SK-N-DZ (cell line): ENCODE measurements at places on chromosomes 11 and 22.

DNA sequence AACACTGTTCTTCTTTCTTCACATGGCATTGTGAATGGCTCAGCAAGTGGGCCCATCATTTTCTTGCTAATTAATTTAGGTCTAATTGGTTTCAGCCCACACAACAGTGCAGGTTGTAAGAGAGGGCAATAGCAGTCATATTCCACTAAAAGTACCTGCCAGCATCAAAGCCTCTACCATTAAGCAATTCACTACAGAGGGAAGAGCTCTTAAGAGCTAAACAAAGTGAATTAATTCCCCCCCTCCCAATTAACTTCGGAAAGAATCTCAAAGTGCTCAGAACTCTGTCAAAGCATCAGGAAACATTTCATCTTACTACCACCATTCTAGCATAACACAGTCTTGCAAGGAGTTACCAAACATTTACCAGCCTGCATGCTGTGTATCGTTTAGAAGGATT, 133.9 kb upstream of the UBASH3B start:
- peak; percentile 47 for DNase-seq

- DNase-seq = no peak
Measured at GRCh38 chr11:19352072-19352770, 111.5 kb upstream of the E2F8 start.

- DNase-seq = no peak
Measured at GRCh38 chr11:14150878-14151277, 188.4 kb downstream of the SPON1 start.

DNA sequence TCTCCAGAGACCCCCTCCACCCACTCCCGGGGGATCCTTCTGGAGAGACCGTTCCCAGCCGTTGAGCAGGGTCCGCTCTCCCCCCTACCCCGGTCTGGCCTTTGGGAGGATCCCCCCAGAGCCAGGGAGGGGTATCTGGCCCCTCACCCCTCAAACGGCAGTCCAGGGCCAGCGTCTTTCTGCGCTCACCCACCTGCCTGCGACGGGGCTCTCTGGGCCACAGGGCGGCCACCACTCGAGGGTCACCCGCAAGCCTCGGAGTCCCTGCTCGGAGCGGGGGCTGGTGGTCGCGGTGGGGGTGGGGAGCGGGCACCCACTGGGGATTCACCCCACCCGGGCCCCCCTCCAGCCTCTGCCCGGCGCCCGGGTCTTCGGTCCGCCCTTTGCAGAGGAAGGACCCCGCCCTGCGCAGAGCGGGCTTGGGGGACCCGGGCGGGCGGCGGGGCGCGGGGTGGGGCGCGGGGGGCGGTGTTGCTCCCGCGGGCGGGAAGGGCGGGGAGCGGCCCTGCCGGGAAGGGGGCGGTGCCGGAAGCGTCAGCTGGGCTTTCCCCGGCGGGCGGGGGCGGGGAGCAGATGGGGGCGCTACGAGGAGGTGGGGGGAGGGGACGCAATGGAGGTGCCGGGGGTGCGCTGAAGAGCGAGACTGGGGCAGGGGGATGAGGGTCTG, 16.6 kb downstream of the CRELD2 start:
- DNase-seq = no peak

DNA sequence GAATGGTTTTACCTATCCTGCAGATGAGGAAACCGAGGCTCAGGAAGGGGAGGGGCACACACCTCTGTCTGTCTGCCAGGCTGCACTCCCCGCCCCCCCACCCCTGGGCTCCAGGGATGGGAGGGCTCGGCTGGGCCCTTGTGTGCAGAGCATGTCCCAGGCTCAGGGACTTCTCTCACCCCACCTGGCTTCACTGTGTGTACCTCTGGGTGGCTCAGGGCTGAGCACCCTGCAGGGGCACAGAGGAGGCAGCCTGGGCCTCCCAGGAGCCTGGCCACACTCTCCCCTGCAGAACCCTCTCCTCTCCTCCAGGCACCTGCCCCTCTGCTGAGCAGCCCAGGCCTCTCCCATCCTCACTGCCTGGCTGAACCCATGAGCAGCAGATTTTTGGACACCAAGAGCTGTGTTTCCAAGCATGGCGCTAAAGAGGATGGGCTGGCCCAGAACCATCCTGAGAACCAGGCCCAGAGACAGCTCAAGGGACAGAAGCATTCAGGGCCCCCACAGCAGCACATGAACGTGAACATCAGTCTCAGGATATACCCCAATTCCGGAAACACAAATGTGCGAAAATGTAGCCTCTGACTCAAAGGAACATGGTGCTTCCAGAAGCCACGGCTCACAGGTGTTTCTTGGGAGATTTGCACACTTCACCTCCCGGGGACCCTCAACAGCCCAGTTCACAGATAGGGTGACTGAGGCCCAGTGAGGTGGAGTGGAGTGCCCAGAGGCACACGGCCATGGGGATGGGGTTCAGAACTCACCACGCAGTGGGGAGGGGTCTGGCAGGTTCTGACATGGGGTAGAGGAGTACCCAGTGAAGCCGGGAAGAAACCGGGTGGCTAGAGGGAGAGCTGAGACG, 10.5 kb downstream of the EMID1 start:
- no peak for DNase-seq

GRCh38 chr22:48953103-48953720, 874.5 kb downstream of the BRD1 start:
- DNase-seq = no peak

DNA sequence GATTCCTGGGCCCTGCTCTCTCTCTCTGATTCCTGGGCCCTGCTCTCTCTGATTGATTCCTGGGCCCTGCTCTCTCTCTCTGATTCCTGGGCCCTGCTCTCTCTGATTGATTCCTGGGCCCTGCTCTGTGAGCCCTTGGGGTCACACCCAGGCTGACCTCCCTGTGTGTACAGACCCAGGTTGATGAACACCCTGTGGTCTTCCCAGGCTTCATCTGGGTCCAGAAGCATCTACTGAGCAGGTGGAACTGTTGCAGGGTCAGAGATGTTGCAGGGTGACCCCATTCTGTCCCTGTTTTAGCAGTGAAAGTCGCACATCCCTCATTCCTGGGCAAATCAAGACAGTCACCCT, 16.3 kb upstream of the GDPD5 start:
- no peak for DNase-seq

DNA sequence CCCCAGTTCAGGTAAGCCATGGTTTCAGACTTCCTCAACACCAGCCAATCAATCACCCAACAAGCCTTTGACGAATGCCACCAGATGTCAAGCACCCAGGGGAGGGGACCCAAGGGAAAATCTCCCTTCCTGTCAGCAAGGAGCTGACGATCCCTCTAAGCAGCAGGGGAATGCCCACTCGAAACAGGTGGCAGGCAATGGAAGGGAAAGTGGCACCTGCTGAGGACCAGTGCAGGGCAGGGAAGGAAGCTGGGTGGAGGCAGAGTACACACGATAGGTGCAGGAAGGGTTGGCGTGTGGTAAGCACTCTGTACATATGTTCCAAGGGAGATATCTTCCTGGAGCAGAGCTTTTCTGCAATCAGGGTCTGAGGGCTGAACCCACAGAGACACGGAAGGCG, 11.7 kb upstream of the CREB3L1 start:
- no peak for DNase-seq

- DNase-seq = no peak
Measured at GRCh38 chr11:119647254-119647653, 81.7 kb downstream of the NECTIN1 start.

GRCh38 chr11:87076260-87076783, 38.6 kb downstream of the TMEM135 start:
- DNase-seq = no peak

DNA sequence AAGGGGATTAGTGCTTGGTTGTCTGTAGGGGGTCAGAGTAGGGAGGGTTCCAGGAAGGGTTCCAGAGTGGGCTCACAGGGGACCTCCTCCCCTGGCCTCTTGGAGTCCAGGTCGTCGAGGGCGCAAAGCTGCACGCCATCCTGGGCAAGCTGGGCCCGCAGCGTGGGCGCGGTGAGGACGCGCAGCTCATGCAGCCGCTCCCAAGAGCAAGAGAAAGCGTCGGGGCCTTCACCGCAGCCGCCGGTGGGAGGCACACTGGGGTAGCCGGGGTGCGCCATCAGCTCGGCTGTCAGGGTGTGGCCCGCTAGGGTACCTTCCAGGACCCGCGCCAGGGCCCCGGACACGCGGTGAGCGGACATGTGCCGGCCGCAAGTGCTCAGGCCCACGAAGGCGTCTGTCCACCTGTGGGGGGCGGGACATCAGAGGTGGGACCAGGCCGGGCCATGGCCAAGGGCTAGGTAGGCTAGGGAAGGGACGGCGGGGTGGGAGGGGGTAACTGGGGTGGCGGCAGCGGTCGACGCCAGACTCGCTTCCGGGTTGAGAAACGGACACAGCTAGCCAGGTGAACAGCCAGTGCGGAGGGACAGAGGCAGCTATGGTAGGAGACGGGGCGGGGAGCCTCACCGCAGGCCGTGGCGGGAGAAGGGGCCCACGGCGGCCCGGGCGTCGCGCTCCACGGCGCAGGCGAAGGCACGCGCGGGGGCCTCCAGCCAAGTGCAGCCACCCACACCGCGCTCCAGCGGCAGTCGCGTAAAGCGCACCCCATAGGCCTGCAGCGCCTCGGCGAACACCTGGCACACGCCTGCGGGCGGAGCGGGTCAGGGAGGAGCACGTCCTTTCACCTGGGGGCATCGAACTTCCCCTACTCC, 1.2 kb downstream of the YDJC start:
- no peak for DNase-seq

DNA sequence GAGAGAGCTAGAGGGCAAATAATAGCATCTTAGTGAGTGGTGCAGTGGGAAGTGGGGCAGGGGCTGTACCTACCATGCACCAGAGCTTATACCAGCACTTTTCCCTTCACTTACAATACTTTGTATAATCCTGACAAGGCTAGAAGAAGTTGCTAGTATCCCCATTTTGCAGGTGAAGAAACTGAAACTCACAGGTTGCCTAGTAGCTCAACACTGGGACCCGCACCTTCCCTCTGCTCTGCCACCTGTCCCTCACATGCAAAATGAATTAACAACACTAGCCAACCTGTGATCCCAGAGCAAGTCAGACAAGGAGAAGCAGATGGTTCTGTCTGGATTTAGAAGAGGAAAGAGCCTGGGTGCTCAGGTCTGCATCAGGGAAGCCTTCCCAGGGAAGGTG, 510.4 kb downstream of the BUD13 start:
- no peak for DNase-seq

GRCh38 chr11:127818625-127819024, 768.7 kb downstream of the ETS1 start:
- no peak for DNase-seq

DNA sequence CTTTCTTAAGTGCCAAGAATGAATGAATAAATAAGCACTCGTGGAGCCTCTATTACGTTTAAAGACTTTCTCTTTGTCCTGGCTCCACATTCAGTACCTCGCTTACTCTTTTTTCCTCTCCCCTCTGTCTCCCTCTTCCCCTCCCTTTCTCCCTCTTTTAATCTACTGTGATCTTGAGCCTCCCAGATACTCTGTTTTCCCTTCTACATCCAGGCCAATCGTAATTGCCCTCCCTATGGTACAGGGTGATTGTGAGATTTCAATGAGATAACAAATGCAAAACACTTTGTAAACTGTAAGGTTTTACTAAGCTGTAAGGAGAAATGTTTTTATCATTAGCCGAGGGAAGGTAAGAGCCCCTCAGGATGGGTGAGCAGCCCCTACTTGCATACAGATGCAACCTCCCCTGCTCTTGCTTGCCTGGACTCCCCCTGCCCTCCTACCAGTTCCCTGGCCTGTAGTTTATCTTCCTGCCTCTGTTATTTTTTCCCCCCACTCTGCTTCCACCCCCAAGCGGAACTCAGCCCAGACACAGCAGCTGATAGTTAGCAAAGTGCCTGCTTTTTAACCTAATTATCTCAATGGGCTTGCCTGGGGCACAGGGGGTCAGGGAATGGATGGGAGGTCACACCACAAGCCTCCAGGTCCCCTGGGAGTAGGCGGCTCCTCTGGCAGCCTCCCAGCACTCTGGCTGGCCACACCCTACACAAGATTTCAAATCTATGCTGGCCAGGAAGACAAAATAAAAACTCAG, 76.9 kb upstream of the CADM1 start:
- DNase-seq = peak; percentile 94

DNA sequence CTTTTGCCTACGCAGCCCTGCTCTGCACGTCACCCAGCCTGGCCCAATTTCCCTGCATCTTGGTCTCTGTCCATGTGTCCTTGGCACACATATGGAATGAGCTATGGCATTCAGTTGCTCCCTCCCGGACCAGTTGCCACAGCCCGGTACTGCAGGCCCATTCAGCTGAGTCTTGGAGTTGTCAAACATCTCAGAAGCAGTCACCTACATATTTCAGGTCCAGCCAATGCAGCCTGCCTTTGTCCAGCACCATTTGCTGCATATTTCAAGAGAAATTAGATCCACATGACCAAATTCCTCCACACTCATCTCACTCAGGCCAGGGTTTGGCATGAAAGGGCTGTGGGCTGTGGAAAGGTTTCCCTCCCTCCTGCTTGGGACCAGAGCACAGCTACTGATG, 76.8 kb downstream of the MN1 start:
- no peak for DNase-seq

- no peak for DNase-seq
Measured at GRCh38 chr11:114187173-114187572, 109.0 kb upstream of the NNMT start.

DNA sequence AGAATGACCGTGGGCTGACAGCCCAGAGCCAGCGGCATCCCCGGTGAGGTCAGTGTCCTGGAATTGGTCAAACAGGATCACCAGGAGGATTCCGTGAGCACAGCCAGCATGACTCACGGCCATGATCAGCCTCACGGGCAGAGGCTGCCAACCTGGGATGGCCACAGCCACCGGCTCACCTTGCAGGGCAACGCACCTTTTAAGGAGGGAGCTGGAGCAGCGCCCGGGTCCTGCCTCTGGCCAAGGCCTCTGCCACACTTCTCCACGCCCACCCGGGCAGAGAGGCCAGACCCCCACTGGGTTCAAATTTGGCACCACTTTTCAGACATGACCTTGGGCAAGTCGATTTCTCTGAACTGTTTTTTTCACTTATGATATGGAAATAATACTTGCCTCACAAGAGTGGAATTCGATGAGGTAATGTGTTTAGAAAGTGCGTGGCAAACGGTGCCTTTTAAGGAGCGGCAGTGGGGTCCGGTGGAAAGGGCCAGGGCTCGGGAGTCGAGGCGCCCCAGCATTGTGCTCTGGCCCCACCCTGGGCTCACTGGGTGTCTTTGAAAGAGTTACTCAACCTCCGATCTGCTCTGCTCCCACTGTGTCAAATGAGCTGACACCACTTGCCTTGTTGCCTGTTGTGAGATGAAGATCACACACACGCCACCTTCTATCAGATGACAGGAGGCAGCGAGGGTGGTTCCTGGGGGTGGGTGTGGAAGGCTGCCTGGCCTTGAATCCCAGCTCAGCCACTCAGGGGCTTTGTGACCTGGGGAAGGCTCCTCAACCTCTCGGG, 16.0 kb downstream of the TXN2 start:
- DNase-seq = no peak

GRCh38 chr11:58776891-58777710, 45.4 kb upstream of the GLYAT start:
- DNase-seq = no peak

GRCh38 chr11:10032935-10033334, 261.1 kb downstream of the SBF2 start:
- no peak for DNase-seq

GRCh38 chr22:25816522-25817059, 74.6 kb downstream of the MYO18B start:
- no peak for DNase-seq

- no peak for DNase-seq
Measured at GRCh38 chr11:122439866-122440810, 215.4 kb upstream of the UBASH3B start.

GRCh38 chr11:129066229-129066628, 123.6 kb upstream of the TP53AIP1 start:
- no peak for DNase-seq
